HTR-8/SVneo (cell line): ENCODE measurements at places on chromosomes 7 and 10.

GRCh38 chr10:84065804-84066601, 73.3 kb upstream of the GHITM start:
- no peak for DNase-seq

GRCh38 chr7:16015981-16016380, 329.5 kb upstream of the MEOX2 start:
- no peak for DNase-seq

DNA sequence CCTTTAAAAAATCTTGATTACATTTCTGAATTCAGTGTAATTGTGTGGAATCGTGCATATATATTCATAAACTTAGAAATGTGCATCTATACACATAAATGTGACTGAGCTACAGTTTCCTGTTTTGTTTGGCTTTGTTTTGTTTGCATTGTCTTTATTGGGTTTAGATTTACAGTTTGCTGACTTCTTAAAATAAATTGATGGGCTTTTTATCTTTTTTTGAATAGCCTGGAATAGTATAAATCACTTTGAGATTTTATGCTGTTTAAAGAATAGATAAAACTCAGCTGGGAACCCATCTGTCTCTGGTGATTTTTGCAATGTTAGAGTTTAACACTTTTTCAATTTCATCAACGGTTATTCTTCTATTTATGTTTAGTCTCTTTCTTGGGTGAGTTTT, 21.2 kb upstream of the BRAF start:
- no peak for DNase-seq

- DNase-seq: no peak
Measured at GRCh38 chr7:55561690-55562089, 10.6 kb downstream of the VOPP1 start.

- no peak for DNase-seq
Measured at GRCh38 chr7:159098811-159099655, 45.6 kb downstream of the VIPR2 start.

DNA sequence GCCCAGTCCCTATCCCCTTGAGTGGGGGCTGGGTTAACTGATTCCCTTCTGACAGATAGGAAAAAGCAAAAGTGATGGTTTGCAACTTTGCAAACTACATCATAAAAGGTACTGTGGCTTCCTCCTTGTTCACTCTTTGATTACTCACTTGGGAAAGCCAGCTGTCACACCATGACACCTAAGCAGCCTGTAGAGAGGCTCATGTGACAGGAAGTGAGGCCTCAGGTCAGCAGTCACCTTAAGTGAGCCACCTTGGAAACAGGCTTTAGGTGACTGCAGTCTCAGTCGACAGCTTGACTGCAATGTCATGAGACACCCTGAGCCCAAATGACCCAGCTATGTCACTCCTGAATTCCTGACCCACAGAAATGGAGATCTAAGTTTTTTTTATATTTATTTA, 4.3 kb upstream of the CHCHD2 start:
- no peak for DNase-seq

DNA sequence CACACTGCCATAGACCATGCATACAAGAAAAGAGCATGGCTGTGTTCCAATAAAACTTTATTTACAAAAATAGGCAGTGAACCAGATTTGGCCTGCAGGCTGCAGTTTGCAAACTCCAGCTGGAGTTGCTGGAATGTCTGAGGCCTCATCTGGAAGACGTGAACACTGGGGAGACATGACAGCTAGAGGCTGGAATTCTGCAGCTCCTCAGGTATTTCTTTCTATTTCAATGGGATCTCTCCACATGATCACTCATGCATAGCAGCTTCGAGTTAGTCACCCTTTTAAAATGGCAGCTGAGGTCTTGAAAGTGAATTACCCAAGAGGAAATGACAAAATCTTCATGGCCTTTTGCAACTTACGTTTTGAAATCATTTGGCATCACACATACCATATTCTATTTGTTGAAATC, 52.6 kb upstream of the BET1 start:
- DNase-seq: no peak

DNA sequence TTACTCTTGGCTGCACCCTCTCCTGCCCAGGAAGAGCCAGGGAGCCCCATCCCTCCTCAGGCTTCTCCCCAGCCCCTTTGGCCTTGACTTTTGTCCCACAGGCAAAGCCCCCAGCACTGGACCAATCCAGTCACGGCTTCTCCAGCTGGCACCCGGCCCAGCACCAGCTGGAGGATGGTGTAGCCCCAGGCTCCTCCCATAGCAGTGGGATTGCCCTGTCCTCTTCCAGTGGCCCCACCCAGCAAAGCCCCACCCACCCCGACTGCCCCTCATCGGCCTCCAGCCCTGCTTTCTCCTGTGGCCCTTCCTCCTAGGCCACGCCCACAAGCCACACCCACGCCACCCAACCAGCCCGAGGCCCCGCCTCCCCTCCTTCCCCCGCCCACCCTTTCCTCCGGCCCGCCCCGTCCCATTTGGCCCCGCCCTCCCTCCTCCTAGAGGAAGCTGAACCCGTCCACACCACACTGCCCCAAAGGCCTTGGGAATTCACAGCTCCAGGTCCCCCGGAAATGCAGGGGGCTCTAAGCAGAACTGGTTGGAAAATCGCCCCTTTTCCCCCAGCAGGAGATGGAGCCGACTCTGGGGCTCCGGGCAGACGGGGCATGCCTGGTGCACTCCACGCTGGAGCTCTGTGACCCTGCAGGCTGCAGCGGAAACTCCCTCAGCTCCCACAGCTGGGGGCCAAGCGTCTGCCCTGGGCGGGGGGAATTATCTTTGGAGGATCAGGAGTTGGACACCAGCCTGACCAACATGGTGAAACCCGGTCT, 25.2 kb downstream of the GET4 start:
- peak; percentile 97 for DNase-seq

- no peak for DNase-seq
Measured at GRCh38 chr10:48811917-48812316, 127.2 kb downstream of the WDFY4 start.

- DNase-seq: no peak
Measured at GRCh38 chr10:127968659-127969058, 61.8 kb downstream of the PTPRE start.

GRCh38 chr10:114687459-114687858, 29.4 kb upstream of the ABLIM1 start:
- DNase-seq: no peak

- DNase-seq: no peak
Measured at GRCh38 chr7:114917211-114917839, 4.6 kb upstream of the MDFIC start.

DNA sequence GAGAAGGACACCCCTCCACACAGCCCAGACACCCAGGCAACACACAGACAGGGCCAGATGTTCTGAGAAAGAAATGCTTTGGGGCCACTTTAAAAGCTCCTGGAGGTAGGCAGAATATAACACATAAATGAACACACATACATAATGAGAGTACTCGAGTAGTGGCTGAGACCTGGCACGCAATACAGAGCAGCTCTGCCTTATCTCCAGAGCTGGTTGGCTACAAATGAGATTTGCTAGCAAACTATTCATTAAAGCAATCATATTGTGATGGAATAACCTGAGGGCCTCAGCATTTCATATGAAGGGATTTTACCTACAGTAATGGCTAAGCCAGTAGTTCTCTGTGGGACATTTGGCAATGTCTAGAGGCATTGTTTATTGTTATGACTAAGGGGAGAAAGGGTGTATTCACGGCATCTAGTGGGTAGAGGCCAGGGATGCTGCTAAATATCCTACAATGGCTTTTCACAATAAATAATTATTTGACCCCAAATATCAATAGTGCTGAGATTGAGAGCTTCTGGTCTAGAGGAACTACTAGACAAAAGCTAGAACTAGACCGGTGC, 5.5 kb upstream of the IMPDH1 start:
- DNase-seq: no peak

DNA sequence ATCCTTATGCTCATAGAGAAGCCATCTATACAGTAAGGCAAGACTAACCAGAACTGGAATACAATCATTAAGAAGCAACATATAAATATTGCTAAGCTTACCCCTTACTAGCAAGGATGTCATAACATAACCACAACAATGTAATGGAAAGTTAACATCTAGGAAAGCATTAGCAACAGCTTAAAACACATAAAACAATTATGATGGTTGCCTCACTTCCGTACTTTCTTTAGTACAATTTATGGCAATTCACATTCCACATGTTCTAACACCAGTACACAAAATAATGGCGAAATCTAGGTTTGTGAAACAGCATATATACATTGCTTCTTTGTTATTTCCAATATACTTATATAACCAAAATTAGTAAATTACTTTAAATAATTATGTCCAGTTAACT, 195.0 kb downstream of the AHR start:
- no peak for DNase-seq

DNA sequence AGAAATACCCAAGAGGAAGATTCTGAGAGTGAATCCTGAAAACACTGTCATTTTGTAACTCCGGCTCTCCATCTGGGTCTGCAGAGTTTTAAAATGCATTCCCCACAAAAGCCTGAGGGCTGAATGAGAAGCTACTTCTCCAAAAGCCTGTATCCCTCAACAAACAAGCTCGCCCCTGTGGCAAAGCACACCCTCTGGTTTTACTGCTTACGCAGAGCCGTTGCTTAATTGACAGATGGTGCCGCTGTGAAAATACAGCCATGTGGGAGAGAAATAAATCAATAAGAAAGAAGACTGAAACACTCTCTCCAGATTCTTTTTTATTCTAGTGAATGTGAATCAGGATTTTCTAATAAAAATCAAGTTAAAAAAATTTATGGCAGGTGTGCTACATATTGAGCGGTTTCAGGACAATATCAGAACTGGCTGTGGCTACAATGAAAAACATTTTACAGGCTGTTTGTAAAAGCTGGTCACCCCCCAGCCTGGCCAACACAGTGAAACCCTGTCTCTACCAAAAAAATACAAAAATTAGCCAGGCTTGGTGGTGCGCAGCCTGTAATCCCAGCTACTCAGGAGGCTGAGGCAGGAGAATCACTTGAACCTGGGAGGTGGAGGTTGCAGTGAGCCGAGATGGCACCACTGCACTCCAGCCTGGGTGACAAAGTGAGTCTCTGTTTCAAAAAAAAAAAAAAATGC, 32.5 kb downstream of the C7orf33 start:
- DNase-seq: no peak

DNA sequence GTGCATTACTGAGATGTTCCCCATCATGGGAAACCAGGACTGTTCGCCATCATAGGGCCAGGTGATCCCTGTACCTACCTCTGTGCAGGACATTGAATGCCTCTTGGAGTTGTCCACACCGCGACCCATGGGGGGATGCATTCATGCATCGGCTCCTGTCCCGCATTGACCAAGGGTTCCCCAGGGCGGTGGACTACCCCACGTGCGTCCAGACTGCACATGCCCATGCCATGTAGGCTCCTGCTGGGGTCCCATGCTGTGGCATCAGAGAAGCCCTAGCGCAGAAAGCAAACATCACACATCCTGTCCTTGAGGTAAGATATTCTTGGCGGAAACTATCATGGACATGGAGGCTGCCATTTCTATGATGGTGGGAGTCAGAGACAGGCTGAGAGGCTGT, 121.6 kb upstream of the UNC5B start:
- no peak for DNase-seq

GRCh38 chr10:17657103-17657500, 13.2 kb downstream of the STAM start:
- no peak for DNase-seq

GRCh38 chr10:4828005-4828404, 2.0 kb downstream of the AKR1E2 start:
- no peak for DNase-seq

DNA sequence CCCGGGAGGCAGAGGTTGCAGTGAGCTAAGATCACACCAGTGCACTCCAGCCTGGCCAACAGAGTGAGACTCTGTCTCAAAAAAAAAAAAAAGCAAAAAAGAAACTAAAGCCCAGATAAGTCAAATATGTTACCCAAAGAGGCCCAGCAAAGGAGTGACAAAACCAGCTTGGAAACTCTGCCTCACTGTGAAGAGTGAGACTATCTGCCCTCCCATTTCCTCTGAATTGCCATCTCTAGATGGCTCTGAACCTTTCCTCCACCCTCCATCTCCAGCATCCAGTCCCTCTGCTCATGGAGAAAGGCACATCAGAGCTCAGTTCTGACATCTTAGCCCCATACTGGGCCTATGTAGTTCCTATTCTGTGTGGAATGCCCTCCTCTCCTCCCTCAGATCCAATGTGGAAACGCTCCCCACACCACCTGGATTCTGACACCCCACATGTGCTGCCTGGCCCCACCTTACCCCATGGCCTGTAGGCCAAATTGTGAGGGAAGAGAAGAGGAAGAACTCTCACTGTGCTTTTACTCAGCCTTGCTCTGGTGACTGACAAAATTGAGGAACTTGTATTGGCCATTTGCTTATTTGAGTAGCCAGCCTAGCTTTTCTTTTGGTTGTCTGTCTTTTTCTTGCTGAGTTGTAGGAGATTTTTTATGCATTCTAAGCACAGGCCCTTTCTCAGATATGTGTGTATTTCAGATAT, 18.0 kb upstream of the NUDCD3 start:
- no peak for DNase-seq

DNA sequence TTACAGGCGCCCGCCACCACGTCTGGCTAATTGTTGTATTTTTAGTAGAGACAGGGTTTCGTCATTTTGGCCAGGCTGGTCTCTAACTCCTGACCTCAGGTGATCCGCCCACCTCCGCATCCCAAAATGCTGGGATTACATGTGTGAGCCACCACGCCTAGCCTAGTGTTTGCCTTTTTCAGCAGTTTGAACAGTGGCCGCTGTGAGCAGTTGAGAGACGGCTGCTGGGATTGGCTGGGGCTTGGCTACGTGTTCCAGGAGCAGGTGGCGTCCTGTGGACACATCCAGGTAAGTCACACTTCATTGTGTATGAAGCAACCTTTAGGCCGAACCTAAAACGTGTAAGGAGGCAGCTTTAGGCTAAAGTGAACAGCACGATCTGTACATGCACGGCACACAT, 231.8 kb upstream of the PITRM1 start:
- no peak for DNase-seq

DNA sequence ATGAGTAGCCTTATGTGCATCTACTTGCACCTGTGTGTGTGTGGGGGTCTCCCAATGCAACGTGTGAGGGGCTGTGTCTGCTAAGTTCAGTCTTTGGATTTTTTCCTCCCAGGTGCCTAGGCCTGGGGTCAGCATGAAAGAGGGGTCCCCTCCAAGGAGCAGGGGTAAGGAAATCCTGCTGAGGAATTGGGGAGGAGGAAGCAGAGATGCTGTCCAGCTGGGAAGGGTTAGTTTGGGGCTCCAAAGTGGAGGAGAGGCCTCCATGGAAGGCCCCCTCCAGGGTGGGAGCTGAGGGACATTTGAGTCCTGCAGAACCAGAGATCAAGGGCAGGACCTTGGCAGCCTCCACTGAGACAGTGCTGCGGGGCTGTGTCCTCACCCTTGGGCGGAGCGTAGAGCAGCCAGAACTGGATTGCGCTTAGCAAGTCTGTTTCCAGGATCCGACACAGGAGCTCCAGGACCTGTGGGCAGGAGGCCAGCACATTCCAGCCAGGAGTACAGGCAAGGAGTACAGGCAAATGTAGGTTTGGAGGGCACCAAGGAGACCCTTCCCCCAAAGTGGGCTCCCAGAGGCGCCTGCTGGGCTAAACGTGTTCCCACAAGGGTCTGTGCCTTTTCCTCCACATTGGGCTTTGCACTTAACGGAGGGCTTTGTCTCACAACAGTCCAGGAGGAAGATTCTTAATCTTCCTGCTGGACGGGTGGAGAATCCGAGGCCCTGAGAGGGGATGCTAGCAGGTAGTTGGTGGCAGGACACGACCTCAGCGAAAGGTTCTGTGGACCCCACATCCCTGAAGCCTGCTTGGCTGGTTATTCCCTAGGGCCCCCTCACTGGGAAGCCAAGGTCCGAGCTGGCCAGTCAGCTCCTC, 10.1 kb downstream of the TBATA start:
- DNase-seq: no peak
